ENCODE measurements at places on chromosomes 2 and 18.

- H3K4me3 ChIP-seq = no peak overlapping the region
- no peaks in the 10 kb centered on the region for H3K36me3 ChIP-seq
- H3K27ac ChIP-seq = no peak overlapping the region
- no peaks in the 10 kb centered on the region for H3K4me1 ChIP-seq
- H3K27me3 ChIP-seq = no peaks in the 10 kb centered on the region
Measured at GRCh38 chr2:29226375-29226774, 111.2 kb downstream of the CLIP4 start.

GRCh38 chr18:67670024-67670543, 153.6 kb upstream of the DSEL start:
- H3K4me3 ChIP-seq = no peak overlapping the region
- no peaks in the 10 kb centered on the region for H3K4me1 ChIP-seq
- H3K27me3 ChIP-seq = no peaks in the 10 kb centered on the region
- H3K36me3 ChIP-seq = no peaks in the 10 kb centered on the region
- DNase-seq = no peak

DNA sequence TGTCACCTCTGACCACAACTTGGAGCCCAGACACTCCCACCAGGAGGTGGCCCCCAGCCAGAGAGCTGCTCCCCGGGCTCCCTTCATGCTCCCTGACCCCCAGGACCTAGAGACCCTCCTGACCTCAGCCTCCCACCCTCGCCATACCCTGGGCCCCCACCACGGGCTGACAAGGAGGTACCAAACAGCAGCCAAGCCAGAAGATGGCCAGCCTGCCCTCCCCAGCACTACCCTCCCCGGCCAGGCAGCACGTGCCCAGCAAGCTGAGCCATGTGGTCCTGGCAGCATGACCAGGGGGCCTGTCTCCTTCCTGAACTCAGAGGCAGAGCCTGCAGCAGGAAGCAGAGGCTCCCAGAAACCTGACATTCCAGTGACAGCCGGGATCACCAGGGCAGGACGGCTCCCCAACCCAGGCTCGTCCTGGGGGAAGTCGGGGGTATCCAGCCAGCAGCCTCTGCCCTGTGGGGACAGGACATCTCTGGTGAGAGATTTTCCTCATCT, 69.4 kb upstream of the GPC1 start:
- H3K36me3 ChIP-seq = no peaks in the 10 kb centered on the region
- no peak overlapping the region for H3K27ac ChIP-seq
- no peak for DNase-seq
- no peak overlapping the region for H3K4me3 ChIP-seq
- H3K4me1 ChIP-seq = no peaks in the 10 kb centered on the region
- no peaks in the 10 kb centered on the region for H3K27me3 ChIP-seq

DNA sequence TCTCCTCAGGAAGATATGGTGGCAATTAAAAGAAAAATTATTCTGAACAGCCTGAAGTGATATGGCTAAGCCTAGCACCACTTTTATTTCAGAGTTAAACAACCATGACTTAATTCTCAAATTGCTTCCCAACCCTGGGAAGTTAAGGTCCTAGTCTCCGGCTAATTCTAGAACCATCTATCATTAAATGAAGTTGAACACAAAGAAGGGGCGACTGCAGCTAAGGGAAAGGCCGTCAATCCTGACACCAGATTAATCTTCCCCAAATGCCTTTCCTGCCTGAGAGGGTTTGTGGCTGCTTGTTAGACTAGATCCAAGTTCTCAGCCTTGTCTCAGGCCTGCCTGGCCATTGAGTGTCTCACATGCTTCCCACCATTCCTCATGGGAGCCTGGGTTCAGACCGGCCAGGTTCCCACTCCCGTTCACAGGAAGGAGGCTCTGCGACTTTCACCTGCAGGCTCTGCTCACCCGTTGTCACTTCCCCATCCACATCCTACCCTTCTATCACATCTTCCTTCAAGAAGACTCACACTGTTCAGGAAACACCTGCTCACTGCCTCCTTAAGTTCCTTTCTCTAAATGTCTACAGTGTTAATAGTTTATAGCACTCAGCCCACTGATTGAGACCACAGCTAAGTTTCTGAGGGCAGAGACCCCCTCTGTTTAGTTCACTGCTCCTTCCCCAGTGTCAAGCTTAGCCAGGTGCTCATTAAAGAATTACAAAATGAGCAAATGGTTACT, 282.9 kb upstream of the REV1 start:
- H3K36me3 ChIP-seq = no peaks in the 10 kb centered on the region
- DNase-seq = no peak
- H3K27me3 ChIP-seq = no peaks in the 10 kb centered on the region
- no peak overlapping the region for H3K4me3 ChIP-seq
- H3K4me1 ChIP-seq = no peaks in the 10 kb centered on the region

GRCh38 chr2:114424699-114425098, 17.7 kb upstream of the DPP10 start:
- no peaks in the 10 kb centered on the region for H3K36me3 ChIP-seq
- DNase-seq = no peak
- H3K27ac ChIP-seq = no peak overlapping the region
- no peak overlapping the region for H3K4me3 ChIP-seq
- no peaks in the 10 kb centered on the region for H3K4me1 ChIP-seq
- no peaks in the 10 kb centered on the region for H3K27me3 ChIP-seq

- H3K27ac ChIP-seq = no peak overlapping the region
- no peaks in the 10 kb centered on the region for H3K27me3 ChIP-seq
- H3K36me3 ChIP-seq = no peaks in the 10 kb centered on the region
- peaks cover 16% of the 10 kb centered on the region for H3K4me1 ChIP-seq
Measured at GRCh38 chr18:48784656-48785055, 166.1 kb downstream of the SMAD7 start.

DNA sequence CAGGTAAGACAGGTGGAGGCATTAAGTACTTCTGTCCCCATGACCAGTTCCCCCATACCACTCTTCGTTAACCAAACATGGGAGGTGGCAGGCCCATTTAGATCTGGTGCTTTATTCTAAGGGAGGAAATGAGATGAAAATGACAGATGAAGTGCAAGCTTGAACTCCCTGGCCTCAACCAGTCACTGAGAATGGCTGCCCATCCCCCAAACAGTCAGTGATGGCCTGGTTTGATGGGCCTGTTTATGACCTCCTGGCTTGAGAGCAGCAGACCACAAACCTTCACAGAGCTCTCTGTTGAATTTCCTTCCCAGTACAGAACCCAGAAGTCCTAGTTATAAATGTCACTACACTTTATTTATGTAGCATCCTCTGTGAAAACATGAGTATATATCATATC, 31.1 kb downstream of the EPAS1 start:
- H3K27ac ChIP-seq = no peak overlapping the region
- no peak overlapping the region for H3K4me3 ChIP-seq
- no peaks in the 10 kb centered on the region for H3K36me3 ChIP-seq
- DNase-seq = no peak
- no peaks in the 10 kb centered on the region for H3K4me1 ChIP-seq

DNA sequence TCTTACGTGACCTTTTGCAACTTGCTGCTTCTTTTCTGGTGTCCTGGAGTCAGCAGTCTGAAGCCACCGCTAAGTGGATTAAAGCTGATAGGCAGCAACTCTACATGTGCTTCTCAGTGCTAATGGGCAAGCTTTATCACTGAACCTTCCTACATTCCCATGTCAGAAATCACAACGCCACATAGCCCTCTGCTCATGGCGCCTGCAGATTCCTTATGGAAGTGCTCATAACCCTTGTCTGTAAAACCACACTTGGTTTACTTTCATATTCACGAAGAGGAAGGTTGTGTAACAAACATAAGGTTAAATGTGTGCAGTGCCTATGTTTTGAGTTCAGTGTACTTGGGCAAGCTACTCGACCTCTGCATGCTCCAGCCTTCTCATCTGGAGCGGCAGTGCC, 319.8 kb downstream of the FBXO15 start:
- H3K36me3 ChIP-seq = no peaks in the 10 kb centered on the region
- no peak for DNase-seq
- no peak overlapping the region for H3K4me3 ChIP-seq
- H3K27me3 ChIP-seq = no peaks in the 10 kb centered on the region
- no peaks in the 10 kb centered on the region for H3K4me1 ChIP-seq

GRCh38 chr2:189221811-189222467, 42.4 kb upstream of the COL5A2 start:
- no peaks in the 10 kb centered on the region for H3K27me3 ChIP-seq
- H3K27ac ChIP-seq = no peak overlapping the region
- H3K36me3 ChIP-seq = no peaks in the 10 kb centered on the region
- peaks cover 4% of the 10 kb centered on the region for H3K4me1 ChIP-seq
- DNase-seq = no peak

GRCh38 chr2:78553866-78554647, 471.4 kb upstream of the REG3G start:
- H3K27ac ChIP-seq = no peak overlapping the region
- no peak overlapping the region for H3K4me3 ChIP-seq
- no peaks in the 10 kb centered on the region for H3K27me3 ChIP-seq
- H3K4me1 ChIP-seq = no peaks in the 10 kb centered on the region

GRCh38 chr2:103902347-103902746, 951.6 kb upstream of the POU3F3 start:
- no peak overlapping the region for H3K4me3 ChIP-seq
- H3K27ac ChIP-seq = no peak overlapping the region
- no peak for DNase-seq
- H3K27me3 ChIP-seq = no peaks in the 10 kb centered on the region
- H3K4me1 ChIP-seq = no peaks in the 10 kb centered on the region
- no peaks in the 10 kb centered on the region for H3K36me3 ChIP-seq

DNA sequence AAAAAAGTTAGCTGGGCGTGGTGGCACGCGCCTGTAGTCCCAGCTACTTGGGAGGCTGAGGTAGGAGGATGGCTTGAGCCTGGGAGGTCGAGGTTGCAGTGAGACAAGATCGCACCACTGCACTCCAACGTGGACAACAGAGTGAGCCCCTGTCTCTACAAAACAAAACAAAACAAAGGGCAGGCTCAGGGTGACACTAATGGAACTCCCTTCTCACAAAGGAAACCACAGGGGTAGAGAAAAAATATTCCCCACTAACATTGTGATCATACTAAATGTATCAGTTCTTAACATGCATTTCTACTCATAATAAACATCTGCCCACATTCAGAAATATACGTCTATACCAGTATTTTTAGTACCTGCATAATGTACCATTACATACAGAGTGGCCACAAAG, 21.1 kb downstream of the STAM2 start:
- no peaks in the 10 kb centered on the region for H3K36me3 ChIP-seq
- H3K4me3 ChIP-seq = no peak overlapping the region
- H3K4me1 ChIP-seq = no peaks in the 10 kb centered on the region
- DNase-seq = no peak
- H3K27me3 ChIP-seq = no peaks in the 10 kb centered on the region

DNA sequence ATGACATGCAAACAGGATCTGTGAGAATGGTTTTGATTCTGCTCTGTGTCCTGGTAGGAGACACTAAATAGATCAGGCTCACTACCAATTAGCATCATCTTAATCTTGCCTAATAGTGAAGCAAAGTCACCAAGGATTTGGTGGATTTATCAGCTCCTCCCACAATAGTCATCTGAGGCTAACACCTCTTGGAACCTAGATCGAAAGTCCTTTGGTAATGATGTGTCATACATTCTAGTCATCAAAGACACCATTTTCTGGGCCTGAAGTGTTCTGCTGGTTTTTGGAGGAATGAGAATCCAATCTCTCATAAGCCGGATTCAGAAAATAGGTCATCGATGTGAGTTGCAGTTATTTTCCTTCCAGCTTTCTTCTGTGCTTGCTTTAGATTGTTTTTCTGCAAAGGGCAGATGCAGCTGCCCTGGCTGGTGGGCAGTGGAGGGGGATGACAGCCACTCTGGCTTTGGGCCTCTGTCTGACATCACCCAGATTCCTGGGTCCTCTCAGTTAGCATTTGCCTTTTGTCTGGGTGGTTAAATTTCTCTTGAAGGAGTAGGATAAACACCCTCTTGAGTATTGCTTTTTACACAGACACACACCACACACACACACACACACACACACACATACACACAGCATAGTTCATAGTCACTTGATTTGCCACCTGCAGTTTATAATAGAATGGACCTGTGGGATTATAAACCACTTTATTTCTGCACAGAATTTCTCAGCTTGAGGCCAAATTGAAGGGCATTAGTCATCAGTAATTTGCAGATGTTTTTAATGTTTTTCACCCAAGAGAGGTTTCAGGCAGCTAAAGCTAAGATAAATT, at the start of gene MYO3B:
Gene MYO3B (plus strand): TSS at position 198 of the 832 bp plus-strand sequence. CDS start 141 bp downstream, at position 339.
- no peaks in the 10 kb centered on the region for H3K4me1 ChIP-seq
- H3K36me3 ChIP-seq = no peaks in the 10 kb centered on the region
- H3K27ac ChIP-seq = no peak within 1 kb of the TSS
- H3K27me3 ChIP-seq = no peaks in the 10 kb centered on the region
- H3K4me3 ChIP-seq = no peak within 1 kb of the TSS

- H3K4me3 ChIP-seq = no peak overlapping the region
- H3K4me1 ChIP-seq = no peaks in the 10 kb centered on the region
- peak overlapping the region; percentile 29 for H3K27ac ChIP-seq
- H3K36me3 ChIP-seq = no peaks in the 10 kb centered on the region
Measured at GRCh38 chr2:43073401-43073825, 153.0 kb downstream of the ZFP36L2 start.

DNA sequence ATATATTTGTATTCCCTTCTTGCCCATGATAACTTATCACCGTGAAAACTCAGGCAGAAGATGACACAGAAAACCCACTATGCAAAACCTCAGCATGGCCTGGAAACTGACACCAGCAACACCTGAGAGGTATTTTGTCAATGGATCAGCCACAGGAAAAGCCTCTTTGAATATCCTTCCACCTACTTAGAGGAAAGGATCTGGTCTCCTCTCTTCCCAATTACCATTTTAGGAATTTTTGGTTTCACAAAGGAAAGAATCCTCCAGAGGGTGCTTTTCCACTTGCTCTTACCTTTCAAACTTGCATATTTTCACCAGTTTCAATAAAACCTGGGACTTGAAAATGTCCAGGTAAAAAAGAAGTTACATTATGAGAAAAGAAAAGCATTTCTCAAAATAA, 20.0 kb upstream of the MEIS1 start:
- H3K4me1 ChIP-seq = no peaks in the 10 kb centered on the region
- H3K4me3 ChIP-seq = no peak overlapping the region
- no peak for DNase-seq
- H3K36me3 ChIP-seq = no peaks in the 10 kb centered on the region
- H3K27me3 ChIP-seq = no peaks in the 10 kb centered on the region
- no peak overlapping the region for H3K27ac ChIP-seq

GRCh38 chr2:8680822-8681760, 765 bp upstream of the ID2 start:
- H3K27me3 ChIP-seq = peaks cover 12% of the 10 kb centered on the region
- H3K36me3 ChIP-seq = no peaks in the 10 kb centered on the region
- peaks cover 39% of the 10 kb centered on the region for H3K4me1 ChIP-seq
- H3K27ac ChIP-seq = peak overlapping the region; percentile 82
- peak overlapping the region; percentile 70 for H3K4me3 ChIP-seq
- peak; percentile 71 for DNase-seq

GRCh38 chr2:71064110-71064611, 4.3 kb upstream of the NAGK start:
- H3K4me1 ChIP-seq = peaks cover 9% of the 10 kb centered on the region
- DNase-seq = no peak
- no peaks in the 10 kb centered on the region for H3K27me3 ChIP-seq

DNA sequence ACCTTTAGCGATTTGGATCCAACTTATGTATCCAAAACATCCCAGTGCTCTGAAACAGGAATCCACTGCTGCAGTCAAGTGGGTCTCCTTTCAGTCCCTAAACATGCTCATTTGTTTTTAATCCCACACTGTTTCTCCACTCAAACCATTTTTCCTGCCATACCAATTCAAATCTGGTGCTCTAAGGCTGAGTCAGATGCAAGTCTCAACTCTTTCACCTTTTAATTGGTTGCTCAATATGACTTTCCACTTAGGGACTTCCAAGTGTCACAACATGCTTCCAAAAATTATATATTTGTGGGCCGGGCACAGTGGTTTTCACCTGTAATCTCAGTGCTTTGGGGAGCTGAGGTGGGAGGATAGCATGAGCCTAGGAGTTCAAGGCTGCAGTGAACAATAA, 113.4 kb upstream of the TANK start:
- H3K27ac ChIP-seq = no peak overlapping the region
- no peak for DNase-seq
- H3K36me3 ChIP-seq = no peaks in the 10 kb centered on the region
- no peaks in the 10 kb centered on the region for H3K4me1 ChIP-seq
- H3K27me3 ChIP-seq = no peaks in the 10 kb centered on the region

Measured in CD8-positive, alpha-beta memory T cell (primary cell).